IMR-90 (cell line): ENCODE measurements at places on chromosomes 6 and 20. TPM values are rescaled to one million over a fixed set of nuclear protein-coding genes. Genes with fewer than 3 reads are reported as not detected.

Gene PLA2G7
- not detected in 2 replicates for total RNA-seq

Gene ERVFRD-1
- not detected in 2 replicates for total RNA-seq

Gene FERMT1
- total RNA-seq, result 1.7 and 2.3 TPM in 2 replicates

Gene PTPRT
- not detected in 2 replicates for total RNA-seq

Gene CDSN
- not detected in 2 replicates for total RNA-seq

Gene MED20
- total RNA-seq, result 35.6 and 38.2 TPM in 2 replicates

Gene MLIP
- total RNA-seq, result not detected in 2 replicates
